ENCODE measurements at places on chromosomes 16 and 17.

- DNase-seq, result no peak
Observed at GRCh38 chr17:78357177-78357586, 2.7 kb downstream of the SOCS3 start.

- no peak for DNase-seq
Observed at GRCh38 chr17:64202683-64203344, 60.2 kb downstream of the TEX2 start.

- DNase-seq, result no peak
Observed at GRCh38 chr17:73313526-73314127, 1.8 kb upstream of the CDC42EP4 start.

- no peak for DNase-seq
Observed at GRCh38 chr16:87434146-87434667, 42.1 kb downstream of the MAP1LC3B start.

DNA sequence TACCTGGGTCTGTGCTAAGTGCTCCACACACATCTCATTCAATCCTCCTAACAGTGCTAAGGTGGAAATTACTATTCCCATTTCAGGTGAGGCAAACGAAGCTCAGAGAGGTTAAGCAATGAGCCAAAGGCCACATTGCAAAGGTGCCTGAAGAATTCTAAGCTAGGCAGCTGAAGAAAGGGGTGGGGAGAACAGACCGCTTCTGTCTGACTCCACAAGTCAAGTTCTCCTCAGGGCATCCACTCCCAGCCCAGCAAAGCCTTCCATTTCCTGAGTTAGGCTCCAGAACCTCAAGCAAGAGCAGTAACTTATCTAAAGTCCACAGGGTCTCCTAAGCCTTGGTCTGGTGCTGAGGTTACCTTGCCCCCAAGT lies 27.0 kb upstream of the MRPS23 start:
- DNase-seq, result no peak

DNA sequence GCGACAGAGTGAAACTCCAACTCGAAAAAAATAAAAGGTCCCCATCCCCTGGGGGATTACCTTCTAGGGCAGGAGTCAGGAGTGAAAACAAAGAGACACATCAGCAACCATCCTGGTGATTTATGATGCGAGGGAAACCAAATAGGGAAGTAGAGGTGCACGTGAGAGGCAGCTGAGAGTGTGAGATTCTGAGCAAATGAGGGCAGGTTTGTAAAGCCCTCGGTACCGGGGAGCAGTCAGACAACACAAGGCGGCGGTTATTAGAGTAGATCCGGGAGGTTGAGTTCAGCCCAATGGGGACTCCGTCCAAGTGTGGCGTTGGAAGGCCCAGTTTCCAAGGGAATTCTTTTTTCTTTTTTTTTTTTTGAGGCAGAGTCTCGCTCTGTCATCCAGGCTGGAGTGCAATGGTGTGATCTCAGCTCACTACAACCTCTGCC lies 7.4 kb upstream of the ARMC7 start:
- no peak for DNase-seq

DNA sequence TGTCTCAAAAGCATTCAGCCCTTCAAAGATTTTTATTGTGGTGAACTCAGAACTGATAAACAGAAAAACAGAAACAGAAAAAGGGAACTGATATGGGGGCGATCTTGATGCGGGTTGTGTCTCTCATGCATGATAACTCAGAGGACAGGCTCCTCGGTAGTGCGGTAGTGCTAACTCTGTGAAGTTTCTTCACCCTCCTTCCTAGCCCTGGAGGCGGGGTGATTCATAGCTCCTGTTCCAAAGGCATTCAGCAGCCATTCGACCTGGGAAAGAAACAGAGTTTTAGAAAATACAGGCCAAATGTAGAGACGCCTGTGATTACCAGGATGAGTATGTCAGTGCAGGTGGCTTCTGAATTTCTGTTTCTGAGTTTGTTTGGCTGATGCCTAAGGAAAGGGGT lies 5.5 kb upstream of the MAF start:
- DNase-seq, result peak; percentile 50

- no peak for DNase-seq
Observed at GRCh38 chr17:16512011-16512410, 20.0 kb upstream of the LRRC75A start.

DNA sequence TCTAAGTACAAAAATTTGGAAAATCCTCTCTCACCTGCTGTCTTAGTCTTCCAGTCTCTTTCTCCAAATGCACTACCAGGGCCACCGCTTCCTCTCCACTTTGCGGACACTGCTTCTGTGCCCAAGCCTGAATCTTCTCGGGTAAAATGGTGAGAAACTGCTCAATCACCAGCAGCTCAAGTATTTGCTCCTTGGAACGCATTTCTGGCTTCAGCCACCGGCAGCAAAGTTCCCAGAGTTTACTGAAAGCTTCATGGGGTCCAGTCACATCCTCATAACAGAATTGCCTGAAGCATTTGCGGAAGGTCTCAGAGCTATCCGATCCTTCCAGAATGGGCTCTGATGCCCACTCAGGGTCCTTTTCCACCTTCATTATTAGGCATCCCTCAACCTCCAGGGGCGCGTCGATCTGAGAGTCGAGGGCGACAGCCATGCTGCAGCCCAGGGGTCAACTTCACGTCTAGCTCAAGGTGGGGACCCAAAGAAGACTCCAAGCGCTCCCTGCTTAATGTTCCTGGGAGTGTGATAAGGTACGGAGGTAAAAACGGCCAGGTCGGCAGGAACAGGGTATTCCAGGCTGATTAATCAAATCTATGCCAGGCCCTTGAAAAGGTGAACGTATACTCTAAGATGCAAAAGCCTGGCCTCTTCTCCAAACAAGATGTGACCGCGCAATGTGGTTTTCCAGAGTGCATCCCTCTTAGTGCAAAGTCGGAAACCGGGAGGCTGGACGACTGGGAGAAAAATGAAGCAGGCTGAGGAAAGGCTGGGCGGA lies 763 bp downstream of the ZKSCAN2 start:
- DNase-seq, result peak; percentile 10

DNA sequence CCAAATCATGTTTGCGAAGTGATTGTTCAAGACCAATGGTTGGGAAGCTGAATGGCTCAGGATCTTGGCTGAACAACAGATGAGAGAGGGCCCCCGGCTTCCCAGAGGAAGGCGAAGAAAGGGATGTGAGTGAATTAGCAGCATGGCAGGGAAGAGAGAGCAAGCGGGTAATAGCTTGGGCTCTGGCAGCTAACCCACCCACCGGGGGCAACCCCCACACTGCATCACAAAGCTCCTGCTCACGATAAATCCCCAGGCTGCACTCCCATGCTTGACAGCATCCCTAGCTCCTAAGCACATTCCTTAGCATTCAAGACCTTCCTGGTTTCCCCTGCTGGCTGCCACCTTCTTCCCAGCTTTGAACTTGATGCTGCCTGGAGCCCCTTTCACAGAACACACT lies 26.2 kb upstream of the EMP2 start:
- DNase-seq, result no peak

DNA sequence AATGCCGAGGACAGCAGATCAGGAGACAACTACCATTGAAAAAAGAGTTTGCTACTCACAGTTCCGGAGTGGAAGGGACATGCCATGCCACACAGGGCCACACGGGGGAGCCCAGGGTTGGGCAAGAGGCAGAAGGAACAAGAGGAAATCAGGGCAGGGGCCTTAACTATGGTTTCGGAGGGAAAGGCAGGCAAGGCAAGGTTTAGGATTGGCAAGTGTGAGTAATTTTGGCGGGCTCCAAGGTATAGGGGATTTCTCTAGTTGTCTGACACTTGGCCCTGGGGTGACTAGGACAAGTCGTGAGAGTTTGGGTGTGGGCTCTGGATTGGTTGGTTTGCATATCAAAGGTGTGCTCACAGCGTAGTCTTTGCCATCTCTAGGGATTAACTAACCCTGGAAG lies 27.0 kb upstream of the NTN1 start:
- peak; percentile 75 for DNase-seq

GRCh38 chr16:30065102-30065942 lies at the start of gene ALDOA:
Gene ALDOA (plus strand): TSS chr16:30065760. CDS start chr16:30066898, 1,138 bp downstream.
- DNase-seq, result peak; percentile 97

- no peak for DNase-seq
Observed at GRCh38 chr16:48138543-48138942, 17.2 kb downstream of the ABCC12 start.

GRCh38 chr17:66898536-66898935 lies 63.6 kb downstream of the CACNG5 start:
- no peak for DNase-seq

GRCh38 chr17:15154618-15155017 lies 110.5 kb downstream of the PMP22 start:
- no peak for DNase-seq

GRCh38 chr17:82239401-82239925 lies 10.6 kb downstream of the SLC16A3 start:
- no peak for DNase-seq

DNA sequence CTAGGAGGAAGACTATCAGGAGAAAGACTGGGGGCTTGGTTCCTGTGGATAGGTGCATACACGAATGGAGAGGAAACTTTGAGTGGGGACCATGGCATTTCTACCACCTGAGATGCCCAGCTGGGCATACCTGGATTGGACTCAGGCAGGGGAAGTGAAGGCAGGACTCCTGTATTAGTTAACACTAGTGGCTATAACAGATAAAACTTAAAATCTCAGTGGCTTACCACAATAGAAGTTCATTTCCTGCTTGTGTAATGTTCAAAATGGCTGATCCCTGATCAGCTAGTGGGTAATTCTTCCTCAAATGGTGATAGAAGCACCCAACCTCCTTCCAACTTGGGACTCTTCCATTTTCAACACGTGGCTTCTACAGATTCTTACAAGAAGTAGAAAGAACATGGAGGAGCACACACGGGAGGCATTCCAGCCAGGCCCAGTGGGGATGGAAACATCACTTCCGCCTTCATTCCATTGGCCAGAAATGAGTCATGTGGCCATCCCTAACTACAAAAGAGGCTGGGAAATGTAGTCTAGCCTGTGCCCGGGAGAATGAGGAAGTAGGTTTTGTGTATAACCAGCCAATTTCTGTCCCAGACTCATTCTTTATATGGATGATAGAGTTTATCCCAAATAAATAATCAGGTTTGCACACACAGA lies 112.1 kb downstream of the UTP18 start:
- peak; percentile 13 for DNase-seq

- no peak for DNase-seq
Observed at GRCh38 chr16:11180489-11180888, 75.5 kb downstream of the SOCS1 start.

DNA sequence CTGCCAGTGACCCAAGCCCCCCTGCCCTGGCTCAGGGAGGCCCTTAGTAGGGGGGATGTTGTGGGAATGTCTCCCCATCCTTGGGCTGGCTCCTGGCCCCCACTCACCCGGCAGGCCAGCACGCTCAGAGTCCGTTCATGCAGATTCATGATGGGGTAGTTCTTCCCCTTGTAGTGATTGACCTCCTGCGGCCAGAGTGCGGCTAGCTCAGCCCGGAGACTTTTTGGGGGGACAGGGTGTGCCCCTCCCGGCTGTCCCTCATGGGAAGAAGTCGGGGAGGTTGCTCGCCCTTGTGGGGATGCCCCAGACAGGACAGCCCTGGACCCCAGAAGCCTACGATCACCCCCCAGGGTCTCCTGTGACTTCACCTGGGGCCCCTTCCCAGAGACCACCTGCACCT lies 4.0 kb downstream of the NPB start:
- DNase-seq, result no peak

- no peak for DNase-seq
Observed at GRCh38 chr16:13557418-13557817, 362.5 kb upstream of the ERCC4 start.

DNA sequence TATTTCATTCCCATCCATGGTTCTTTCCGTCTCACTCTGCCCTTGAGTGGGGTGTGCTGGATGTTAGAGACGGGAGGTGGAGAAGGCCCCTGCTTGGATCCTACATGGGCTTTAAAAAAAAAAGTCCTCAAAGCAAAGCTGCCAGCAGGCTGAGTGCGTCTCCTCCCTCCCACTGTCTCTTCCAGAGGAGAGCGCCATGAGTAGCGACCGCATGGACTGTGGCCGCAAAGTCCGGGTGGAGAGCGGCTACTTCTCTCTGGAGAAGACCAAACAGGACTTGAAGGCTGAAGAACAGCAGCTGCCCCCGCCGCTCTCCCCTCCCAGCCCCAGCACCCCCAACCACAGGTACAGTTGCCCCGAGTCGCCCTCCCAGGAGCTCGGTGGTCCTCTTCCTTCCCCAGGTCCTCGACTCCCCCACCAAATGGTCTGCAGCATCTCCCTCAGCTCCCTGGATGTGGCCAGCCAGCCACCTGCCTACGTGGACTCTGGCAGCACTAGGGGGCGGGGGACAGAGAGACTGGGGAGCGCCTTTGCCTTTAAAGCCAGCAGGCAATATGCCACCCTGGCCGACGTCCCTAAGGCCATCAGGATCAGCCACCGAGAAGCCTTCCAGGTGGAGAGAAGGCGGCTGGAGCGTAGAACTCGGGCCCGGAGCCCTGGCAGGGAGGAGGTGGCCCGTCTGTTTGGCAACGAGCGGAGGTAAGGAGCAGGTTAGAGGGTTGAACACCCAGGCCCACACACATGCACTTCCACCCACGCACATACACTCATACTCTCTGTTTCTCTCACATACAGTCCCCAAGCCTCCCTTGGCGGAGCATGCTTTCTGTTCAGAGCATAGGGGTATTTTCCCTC lies 68.2 kb downstream of the PLD6 start:
- no peak for DNase-seq

DNA sequence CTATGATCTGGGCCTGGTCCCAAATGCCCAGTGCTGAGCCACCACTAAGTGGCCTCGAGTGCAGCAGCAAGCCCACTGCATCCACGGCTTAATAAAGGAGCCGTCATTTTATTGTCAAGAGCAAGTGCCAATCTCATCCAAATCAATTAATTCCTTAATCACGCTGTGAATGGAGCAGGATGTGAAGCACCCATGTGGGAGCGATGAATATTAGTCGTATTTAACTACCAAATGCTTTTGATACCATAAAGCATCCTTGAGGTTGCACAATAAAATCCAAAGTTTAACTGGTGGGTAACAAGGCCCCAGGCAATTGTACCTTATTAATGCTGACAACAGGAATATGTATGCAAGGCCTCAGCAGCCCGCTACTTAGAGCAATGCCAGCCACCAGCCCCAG lies 226.0 kb upstream of the C16orf82 start:
- DNase-seq, result no peak

DNA sequence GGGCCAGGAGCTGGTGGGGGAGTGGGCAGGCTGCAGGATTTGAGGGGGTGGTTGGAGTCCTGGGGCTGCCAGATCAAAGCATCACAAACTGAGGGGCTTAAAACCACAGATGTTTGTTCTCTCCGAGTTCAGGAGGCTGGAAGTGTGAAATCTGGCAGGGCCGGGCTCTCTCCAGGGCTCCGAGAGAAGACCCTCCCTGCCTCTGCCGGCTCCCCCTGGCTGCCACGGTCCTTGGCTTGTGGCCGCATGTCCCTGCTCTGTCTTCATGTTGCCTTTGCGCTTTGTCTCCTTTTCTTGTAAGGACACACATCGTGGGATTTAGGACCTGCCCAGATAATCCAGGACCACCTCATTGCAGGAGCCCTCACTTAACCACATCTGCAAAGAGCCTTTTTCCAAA lies 139.8 kb upstream of the GSE1 start:
- DNase-seq, result no peak

- DNase-seq, result no peak
Observed at GRCh38 chr17:15882058-15882720, 62.7 kb upstream of the ADORA2B start.

DNA sequence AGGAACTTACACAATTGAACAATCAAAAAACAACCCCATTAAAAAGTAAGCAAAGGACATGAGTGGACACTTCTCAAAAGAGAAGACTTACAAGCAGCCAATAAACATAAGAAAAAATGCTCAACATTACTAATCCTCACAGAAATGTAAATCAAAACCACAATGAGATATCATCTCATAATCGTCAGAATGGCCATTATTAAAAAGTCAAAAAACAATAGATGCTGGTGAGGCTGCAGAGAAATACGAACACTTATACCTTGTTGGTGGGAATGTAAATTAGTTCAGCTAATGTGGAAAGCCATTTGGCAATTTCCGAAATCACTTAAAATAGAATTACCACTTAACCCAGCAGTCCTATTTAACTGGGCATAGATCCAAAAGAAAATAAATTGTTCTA lies 301.9 kb upstream of the KCNJ16 start:
- DNase-seq, result no peak
